Left lung (tissue), 14 donors: ENCODE measurements at places on chromosomes 11 and 22. TPM values are rescaled to one million over a fixed set of nuclear protein-coding genes. Genes with fewer than 3 reads are reported as not detected.

FANCF gene
- 14.3 TPM for polyA plus RNA-seq

- no peaks in the 10 kb centered on the region for H3K27me3 ChIP-seq
- no peak for DNase-seq
- H3K27ac ChIP-seq: no peak overlapping the region
- no peaks in the 10 kb centered on the region for H3K36me3 ChIP-seq
- no peaks in the 10 kb centered on the region for H3K4me1 ChIP-seq
Measured at GRCh38 chr11:8313504-8314090, 49.9 kb upstream of the LMO1 start.

DNA sequence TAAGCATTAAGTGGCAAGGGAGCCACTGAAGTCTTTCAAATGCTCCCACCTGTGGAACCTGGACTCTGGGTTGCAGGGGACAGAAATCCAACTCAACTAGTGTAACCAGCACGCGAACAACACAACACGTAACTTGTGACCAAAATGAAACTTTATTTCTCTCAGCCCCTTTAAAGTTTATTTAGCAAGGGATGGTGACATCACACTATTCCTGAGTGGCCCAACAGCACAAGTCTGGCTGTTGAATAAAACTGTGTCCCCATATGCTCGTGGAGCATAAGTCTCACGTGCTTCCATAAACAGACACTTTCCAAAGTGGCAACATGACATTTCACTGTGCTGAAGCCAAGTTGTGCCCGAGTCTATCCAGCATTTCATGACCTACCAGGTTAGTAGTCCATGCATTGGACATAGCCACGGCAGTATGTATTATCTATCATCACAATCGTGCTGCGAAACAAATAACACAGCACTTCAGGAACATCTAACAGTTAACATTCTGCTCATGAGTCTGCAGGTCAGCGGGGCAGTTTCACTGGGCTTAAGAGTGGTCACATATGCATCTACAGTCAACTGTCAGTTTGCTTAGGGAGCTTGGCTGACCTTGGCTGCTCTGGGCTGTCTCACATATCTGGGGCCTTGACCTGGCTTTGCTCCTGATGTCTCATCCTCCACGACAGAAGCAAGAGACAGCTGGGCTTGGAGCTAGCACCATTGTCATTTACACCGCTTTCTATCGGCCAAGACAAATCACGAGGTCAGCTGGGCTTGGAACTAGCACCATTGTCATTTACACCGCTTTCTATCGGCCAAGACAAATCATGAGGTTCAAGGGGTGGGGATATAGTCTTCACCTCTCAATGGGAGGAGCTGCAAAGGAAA is 35.0 kb upstream of the LMO2 start:
- no peaks in the 10 kb centered on the region for H3K27me3 ChIP-seq
- peaks cover 47% of the 10 kb centered on the region for H3K4me1 ChIP-seq
- no peak overlapping the region for H3K4me3 ChIP-seq
- H3K36me3 ChIP-seq: no peaks in the 10 kb centered on the region

- no peaks in the 10 kb centered on the region for H3K4me1 ChIP-seq
- H3K27me3 ChIP-seq: peaks cover 56% of the 10 kb centered on the region
Measured at GRCh38 chr11:12005476-12005875, 3.0 kb downstream of the DKK3 start.

DNA sequence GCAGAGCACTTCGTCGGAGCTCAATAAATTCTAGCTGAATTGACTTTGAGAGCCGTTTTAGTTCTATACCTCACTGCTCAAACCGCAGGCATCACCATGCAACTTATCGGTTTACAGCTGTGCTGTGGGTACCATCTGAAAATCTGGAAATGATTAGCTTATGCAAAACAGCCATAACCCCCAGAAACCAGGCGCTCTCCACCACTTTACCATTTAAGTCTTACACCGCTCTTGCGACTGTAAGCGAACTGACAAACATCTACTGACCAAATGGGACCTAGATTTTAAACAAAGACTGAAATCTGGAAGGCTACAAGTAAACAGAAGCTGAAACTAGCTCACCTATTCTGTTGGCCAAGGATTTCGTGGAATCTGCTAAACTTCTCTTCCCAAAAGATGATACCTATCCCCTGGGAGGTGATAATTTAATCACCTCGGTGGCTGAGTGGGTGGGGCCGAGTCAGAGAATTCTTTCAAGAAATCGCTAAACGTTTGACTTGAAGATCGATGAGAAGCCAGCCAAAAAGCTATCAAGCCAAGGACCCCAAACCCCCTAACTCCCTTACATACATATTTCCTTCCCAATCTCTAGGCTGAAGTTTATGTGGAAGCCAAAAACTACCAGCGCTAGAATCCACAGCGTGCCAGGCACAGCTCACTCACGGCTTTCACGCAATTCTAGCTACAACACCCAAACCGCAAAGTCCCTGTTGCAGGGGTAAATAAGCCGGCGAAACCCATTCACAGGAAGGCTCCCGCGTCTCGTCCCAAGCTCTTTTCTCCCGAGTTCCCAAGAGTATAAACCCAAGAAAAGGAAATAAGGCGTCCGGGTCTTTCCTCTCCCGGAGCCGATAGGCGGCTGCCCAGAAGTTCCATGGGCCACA is 644 bp downstream of the SPTY2D1 start:
- H3K4me3 ChIP-seq: peak overlapping the region; percentile 61
- H3K27me3 ChIP-seq: peaks cover 4% of the 10 kb centered on the region
- H3K4me1 ChIP-seq: peaks cover 20% of the 10 kb centered on the region
- peak overlapping the region; percentile 94 for H3K27ac ChIP-seq
